ENCODE measurements at places on chromosomes 5 and 9.

GRCh38 chr9:84917366-84918070 lies 248.0 kb downstream of the NTRK2 start:
- no peak for DNase-seq

DNA sequence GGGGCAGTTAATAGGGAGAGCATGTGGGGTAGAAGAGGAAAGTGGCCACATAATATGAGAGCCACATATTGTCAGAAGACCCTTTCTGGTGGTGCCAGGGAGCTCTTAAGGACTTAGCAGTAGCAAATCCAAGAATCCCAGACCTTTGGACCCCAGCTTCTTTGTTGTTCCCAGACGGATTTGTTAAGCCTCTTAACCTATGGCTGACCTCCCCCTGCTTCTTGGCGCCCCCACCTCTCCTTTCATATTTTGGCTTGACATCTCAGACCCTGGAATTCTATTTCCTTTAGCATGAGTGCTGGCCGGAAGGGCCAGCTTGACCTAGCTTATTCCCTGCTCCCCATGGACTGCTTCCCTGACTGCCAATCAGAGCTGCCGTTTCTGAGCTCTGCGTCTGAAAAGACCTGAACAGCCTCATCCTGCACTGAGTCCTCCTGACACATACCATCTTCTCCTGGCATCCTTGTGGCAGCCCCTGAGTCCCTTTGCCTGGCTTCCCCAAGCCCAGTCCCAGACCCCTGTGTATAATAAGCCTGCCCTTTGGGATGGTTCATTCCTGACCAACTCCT lies 116.3 kb downstream of the PRKACG start:
- no peak for DNase-seq

DNA sequence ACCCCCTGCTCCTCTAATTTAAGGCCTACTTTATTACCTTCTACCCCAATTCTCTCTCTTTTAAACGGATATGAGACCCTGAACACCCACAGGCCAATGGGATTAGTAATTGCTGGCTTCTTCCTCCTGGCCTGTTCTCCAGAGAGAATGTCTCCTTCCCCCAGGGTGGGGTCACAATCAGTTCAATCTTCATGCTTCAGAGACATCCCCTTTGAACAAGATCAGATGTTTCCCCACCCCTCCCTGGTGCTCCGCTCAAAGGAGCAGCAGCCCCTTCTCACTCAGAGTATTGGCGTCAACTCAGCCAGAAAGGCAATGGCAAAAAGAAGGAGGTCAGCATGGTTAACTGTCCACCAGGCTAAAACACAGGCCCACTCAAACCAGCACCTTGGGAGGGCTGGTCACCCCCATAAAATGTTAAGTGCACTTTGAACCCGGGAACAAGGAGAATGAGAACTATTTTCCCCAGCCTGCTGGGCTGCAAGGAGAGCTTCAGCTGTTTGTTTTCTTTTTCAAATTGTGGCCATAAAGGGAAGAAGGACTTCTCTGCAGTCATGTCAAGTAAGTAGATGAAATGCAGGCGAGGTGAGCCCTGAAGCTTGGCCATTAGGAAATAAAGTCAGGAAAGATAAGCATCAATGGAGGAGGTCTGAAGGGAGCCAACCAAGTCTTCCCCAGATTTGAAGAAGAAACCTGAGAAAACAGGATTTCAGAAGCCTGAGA lies 20.1 kb downstream of the LHFPL2 start:
- no peak for DNase-seq

DNA sequence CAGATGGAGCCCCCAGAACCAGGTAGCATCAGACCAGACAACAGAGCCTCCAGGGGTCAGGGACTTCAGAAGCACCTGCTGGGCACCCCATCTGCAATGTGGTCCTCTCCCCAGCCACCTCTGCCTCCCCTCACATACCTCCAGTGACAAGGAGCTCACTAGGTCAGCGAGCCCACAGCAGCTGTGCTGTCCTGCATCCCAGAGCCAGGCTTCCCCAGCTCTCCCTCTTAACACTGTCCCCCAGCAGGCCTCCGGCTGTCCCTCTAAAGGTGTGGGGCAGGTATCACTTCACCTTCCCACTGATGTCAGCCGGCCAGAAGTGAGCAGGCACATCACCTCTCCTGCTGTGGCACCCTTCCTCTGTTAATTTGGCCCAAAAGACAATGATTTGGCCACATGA lies 83.6 kb downstream of the LMX1B start:
- DNase-seq = no peak

GRCh38 chr5:39618391-39618790 lies 193.6 kb upstream of the DAB2 start:
- DNase-seq = no peak

DNA sequence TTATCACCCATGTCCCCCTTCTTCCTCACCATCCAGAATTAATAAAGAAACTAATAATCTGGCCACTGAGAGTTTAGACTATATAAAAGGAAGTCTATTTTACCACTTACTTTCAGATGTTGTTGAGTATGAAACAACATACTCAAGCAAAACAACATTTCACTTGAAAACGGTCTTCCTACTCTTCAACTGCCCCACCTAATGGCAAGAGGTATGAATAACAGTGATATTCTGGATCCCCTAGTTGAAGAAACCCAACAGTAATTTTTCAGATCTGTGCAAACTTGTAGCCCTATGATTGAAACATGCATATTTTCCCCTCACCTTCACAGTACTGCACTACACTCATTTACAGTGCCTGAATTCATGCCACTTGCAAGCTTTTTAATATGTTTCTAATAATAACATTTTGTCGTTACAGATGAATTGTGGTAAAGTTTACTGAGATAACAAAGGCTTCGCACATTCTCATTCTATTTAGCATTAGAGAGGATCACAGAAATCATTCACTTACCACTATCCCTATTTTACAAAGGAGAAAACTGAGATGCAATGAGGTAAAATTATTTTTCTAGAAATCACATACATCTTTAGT lies 267.9 kb upstream of the PDE4D start:
- DNase-seq = no peak

DNA sequence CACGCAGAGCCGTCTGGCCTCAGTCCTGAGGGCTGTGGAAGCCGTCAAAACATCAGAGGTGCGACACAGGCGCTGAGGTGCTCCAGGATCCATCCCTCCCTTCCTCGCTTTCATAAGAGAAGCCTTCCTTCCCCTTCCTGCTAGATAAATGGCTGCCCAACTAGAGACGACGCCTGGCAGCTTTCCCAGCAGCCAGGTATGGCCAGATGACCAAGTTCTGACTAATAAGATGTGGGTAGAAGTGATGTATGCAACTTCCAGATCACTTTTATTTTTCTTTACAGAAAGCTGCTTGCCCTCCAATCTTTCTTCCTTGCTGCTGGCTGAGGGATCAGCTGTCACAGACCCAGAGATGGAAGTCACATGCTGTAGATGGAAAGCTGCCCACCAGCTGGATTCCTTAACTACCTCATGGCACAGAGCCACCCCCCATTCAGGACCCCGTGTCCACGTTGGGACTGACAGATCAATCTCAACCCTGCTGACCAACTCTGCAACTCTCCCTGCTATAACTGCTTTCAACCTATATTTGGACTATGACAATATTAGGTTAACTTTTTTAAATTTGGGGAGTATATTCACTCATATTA lies 8.8 kb downstream of the MAPK9 start:
- no peak for DNase-seq

DNA sequence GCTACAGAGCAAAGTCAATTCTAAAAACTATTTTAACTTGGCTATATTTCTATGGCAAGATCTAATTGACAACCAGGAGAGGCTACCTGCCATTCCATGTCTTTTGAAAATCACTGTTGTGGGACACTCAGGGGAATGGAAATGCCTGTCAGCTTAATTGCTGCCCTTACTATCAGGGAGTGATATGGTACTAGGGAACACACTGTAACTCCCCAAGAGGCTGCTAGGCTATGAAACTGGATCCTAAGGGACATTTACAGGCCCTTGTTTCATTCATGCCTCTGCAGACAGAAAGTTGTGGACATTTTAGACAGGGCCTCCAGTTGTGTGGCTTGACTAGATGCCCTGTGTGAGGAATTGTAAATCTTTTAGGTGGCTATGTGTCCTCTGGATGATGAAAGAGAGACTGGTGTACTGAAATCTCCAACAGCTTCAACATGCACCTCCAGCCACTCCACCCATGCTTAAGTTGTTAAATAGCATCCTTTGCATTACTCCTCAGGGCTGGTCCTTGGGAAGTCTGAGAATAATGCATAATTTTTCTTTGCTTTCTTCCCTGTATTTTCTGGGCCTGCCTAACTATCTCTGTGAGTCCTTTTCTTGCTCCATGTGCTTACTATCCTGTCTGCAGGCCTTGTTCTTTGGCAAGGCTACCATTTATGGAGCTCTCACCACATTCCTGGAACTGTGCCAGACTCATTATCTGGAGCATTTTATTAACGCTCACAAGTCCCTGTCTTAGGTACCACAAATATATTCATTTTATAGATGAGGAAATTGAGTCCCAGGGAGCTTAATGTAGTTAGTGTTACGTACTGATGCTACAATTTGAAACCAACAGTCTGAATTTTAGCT lies 3.2 kb downstream of the MROH2B start:
- no peak for DNase-seq

- DNase-seq = no peak
Observed at GRCh38 chr5:167639766-167640165, 651.7 kb upstream of the WWC1 start.

GRCh38 chr5:135141303-135142268 lies 107.6 kb upstream of the PITX1 start:
- no peak for DNase-seq

GRCh38 chr5:106875591-106876297 lies 795.0 kb downstream of the EFNA5 start:
- no peak for DNase-seq

DNA sequence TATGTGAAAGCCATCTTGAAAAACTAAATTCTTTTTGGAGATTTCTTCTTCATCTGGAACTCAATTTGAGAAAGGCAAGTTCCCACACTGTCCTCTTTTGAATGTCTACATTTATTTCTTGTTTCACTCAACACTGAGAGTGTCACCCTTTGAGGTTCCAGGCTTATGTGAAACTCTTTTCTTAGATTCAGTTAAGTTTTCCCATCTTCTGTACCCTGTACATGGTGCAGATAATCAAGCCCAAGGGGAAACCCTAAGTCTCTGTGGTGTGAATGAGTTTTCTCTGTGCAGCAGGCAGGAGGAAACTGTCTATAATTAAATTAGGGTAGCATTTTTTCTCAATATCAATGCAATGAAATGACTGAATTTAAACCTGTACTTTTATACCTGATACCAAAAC lies 72.3 kb upstream of the PRLR start:
- DNase-seq = no peak

DNA sequence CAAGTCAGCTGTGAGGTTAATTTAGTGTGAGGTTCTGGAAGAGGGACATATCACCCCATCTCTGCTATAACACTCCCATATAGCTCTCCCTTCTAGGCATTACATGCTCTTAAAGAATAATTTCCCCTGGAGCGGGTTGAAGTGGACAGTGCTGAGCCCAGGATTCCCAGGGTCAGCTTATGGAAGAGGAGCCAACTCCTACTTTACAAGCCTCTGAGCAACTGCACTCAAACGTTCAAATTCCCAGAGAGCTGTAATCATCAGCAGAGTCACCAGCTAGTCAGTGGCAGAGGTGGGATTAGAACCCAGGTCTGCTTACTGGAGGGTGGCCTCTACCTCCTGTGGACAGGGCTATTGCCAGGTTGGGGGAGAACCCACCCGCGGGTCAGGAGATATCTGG lies 1.4 kb downstream of the NEURL1B start:
- no peak for DNase-seq

DNA sequence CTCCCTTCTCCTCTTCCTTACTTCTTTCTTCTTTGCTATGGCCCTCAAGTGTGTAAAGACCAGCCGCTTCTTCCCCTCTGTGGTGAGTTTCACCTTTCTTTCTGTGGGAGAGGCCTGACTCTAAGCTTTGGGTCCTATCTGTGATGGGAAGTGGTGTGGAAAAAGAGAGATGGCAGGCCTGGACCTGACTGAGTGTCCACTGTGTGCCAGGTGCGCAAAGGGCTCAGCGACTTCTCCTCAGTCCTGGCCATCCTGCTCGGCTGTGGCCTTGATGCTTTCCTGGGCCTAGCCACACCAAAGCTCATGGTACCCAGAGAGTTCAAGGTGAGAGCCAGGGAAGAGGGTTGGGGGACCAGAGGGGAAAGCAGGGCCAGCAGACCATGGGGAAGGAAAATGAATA lies 5.9 kb downstream of the SLC4A9 start:
- DNase-seq = no peak

GRCh38 chr9:2492161-2492560 lies 129.4 kb upstream of the VLDLR start:
- DNase-seq = no peak

DNA sequence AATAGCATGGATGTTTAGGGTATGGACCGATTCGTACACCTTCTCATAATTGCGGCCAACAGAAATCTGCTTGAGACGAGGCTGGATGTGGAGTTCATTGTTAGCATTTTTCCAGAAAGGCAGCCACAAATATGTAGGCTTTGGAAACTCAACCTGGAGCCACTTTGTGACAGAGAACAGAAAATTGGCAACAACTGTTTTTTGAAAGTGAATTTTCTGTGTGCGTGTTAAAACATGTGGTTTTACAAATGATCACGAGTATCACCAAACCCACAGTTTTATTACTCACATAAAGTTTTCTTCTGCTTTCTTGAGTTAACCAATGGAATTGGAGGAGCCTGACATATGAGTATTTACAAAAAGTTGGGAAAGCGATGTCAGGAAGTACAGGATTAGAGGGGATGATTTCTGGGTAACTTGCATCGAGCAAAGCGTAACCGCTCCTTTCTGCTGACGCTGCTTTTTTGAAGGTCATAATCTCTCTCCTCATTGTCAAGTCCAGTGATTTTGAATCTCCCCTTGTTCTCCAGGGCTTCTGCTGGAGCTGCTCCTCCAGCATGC lies 138.5 kb upstream of the TAF11L2 start:
- DNase-seq = no peak

GRCh38 chr5:138910546-138911185 lies 35.5 kb upstream of the LRRTM2 start:
- DNase-seq = no peak

DNA sequence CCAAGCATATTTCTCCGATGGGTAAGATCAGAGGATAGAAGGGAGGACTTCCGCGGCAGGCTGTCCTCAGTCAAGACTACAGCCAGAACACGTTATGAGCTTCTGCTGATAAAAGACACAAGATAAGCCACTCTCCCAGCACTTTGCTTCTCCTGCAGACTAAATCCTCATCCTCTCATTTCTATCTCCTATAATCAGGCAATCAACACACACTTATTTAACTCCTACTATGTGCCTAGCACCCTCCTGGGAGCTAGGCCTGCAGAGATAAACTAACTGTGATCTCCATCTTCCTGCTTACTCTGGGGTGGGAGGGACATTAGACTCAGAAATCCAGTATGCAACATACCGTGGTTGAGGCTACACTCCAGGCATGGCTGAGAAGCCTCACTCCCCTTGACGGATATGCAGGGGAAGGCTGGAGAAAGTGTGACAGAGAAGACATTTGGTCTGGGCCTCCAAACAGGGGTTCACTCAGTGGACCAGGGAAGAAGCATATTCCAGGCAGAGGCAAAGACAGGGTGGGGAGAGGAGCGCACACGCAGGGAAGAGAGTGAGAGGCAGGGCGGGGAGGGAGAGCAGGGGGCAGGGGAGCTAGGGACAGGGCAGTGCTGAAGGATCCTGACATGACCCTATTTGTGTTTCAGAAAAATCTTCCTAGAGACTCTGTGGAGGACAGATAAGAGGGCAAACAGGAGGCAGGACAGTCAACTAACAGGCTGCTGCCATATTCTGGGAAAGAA lies 274.1 kb downstream of the DENND1A start:
- no peak for DNase-seq

Data from activated CD4-positive, alpha-beta T cell treated with anti-CD3 and anti-CD28 coated beads for 24 hours (primary cell).